ENCODE measurements at places on chromosomes 5 and 9. TPM values are rescaled to one million over a fixed set of nuclear protein-coding genes. Genes with fewer than 3 reads are reported as not detected.

GRCh38 chr5:75566710-75567309 is 44.4 kb upstream of the ANKDD1B start:
- H3K27me3 ChIP-seq: no peaks in the 10 kb centered on the region
- H3K36me3 ChIP-seq: no peaks in the 10 kb centered on the region
- DNase-seq: no peak
- no peak overlapping the region for H3K4me3 ChIP-seq

The IFNA21 gene
- not detected for total RNA-seq

DNA sequence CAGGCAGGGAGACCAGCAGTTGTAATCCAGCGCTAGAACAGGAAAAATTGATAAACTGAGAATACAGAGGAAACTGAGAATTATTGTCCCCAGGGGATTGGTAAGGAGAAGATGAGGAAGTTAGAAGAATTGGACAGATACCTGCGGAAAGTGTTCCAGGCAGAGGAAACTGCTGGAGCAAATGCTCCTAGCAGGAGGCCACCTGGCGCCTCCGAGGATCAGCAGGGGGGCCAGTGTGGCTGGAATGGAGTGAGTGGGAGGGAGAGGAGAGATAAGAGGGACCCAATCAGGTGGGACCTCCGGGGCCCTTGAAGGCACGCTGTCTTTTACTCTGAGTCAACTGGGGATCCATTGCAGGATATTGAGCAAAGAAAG is 695 bp upstream of the ANXA6 start:
- no peaks in the 10 kb centered on the region for H3K4me1 ChIP-seq
- peak overlapping the region; percentile 64 for H3K4me3 ChIP-seq
- no peaks in the 10 kb centered on the region for H3K36me3 ChIP-seq
- no peak for DNase-seq
- no peaks in the 10 kb centered on the region for H3K27me3 ChIP-seq

The SPINK14 gene
- total RNA-seq: not detected

DNA sequence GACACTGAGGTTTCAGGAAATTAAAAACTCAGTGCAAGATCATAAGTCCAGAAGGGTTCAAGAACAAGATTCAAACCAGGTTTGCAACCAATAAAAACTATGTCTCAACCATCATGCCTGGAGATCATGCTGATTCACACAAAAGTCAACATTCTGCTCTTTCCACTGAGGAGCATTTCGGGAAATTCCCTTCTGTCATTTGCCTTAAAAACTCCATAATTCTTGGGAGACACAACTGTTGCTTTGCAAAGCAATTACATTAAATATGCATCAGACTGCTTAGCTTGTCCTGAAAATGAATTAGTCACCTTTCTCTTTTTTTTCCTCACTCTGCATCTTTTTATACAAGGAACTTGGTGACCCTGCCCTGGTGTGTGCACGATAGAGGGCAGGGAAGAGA is 275.9 kb upstream of the ZNF462 start:
- no peak overlapping the region for H3K4me3 ChIP-seq
- H3K36me3 ChIP-seq: no peaks in the 10 kb centered on the region
- no peaks in the 10 kb centered on the region for H3K4me1 ChIP-seq
- no peaks in the 10 kb centered on the region for H3K27me3 ChIP-seq
- DNase-seq: no peak

DNA sequence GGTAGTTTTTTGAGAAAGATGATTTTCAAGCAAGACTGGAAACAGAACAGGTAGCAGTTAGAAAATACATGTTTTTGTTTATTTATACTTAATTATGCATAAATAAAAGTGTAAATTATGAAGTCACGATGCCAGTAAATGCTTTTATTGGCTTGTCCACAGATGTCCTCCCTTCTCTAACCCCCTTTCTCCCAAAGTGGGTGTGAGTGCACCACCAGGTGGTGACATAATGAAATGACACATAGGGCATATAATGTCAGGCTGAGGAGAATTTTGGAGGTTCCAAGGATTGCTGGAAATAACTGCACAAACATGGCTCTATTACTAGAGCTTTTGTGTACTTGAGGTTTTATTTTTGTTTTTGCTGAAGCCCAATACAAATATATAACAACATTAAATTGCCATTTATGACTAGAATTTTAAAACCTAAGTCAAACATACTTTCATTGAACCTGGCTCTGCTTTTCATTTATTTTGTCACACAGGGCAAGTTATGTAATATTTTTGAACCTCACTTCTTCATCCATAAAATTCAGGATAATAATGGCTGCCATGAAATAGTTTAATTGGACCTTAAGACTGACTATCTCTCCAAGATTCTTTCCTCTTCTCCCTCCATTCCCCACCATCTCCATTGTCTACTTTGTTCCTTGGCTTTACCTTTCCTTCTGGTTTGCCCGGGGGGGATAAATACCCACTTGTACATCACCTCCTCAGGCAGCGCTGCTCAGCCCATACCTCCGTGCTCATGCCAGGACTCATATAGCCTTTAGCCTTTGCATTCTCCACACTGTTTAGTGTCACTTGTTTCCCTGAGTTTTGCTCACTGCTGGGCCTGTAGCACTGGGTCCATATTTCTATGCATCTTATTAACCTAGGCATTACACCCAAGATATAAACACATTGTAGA is 168.8 kb downstream of the PDE4D start:
- H3K36me3 ChIP-seq: no peaks in the 10 kb centered on the region
- no peak overlapping the region for H3K4me3 ChIP-seq
- no peaks in the 10 kb centered on the region for H3K4me1 ChIP-seq
- peak; percentile 55 for DNase-seq

- H3K27me3 ChIP-seq: no peaks in the 10 kb centered on the region
- no peaks in the 10 kb centered on the region for H3K4me1 ChIP-seq
- no peak for DNase-seq
- H3K27ac ChIP-seq: no peak overlapping the region
Observed at GRCh38 chr5:64298586-64298985, 132.9 kb downstream of the RNF180 start.

The RPL37 gene
- 934 TPM for total RNA-seq

The PDLIM4 gene
- 14.3 TPM for total RNA-seq

- no peak for DNase-seq
- H3K27ac ChIP-seq: no peak overlapping the region
- no peak overlapping the region for H3K4me3 ChIP-seq
- no peaks in the 10 kb centered on the region for H3K27me3 ChIP-seq
- H3K4me1 ChIP-seq: no peaks in the 10 kb centered on the region
Observed at GRCh38 chr9:4794691-4795090, 1.9 kb downstream of the RCL1 start.
